Activated CD4-positive, alpha-beta T cell treated with anti-CD3 and anti-CD28 coated beads, Interleukin-2, amount 50 U/mL, for 1 hour (primary cell): ENCODE measurements at places on chromosomes 11 and 22.
A peak's percentile ranks its signal among the peaks of the same experiment; 100 is the strongest.

DNA sequence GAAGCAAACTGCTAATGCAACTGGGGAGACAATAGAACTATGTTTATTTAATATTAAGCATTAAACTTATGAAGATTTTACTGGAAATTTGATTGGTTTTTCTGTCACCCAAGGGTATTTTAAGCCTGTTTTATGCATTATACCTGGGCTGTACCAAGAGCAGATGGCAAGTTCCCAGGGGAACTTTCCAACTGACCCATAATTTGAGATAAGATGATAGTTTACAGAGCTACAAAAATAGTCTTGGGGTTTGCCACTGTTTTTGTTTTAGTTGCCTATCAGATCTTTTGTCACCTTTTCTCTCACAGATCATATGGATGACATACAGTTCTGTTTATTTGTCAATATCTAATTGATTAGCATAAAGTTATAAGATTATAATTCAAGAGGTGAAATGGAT is 43.9 kb downstream of the PDE3B start:
- DNase-seq = no peak

GRCh38 chr11:48055292-48056132 is 75.2 kb downstream of the PTPRJ start:
- DNase-seq = peak; percentile 33

DNA sequence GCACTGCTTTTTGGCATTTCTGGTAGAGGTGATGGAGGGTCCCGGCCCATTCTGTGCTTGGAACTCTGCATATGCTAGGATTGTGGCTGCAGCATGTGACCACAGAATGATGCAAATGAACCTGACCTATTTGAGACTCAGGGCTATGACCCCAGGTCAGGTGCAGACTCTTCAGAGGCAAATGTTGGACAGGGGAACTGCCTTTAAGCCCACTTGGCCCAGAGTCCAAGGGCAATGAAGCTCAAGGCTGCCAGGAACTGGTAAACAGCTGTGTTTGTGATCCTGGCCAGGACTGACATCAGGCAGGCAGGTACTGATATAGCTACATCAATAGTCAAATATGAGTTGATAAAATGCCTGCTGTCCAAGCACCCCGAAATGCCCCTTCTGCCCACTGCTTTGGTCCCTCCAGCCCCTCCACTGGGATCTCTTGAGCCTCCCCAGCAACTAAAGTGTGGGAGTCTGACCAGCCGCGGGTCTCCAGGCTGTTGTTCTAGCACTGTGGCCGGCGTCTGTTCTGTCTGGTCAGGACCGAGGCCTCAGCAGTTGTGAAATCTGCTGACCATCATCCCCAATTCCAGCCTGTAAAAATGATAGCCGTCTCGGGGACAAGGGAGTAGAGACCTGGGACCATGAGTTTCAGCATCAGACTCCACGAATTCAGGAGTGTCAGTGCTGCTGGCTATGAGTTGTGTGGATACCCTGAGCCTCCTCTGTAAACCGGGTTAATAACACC is 82.4 kb upstream of the EIF3D start:
- DNase-seq = no peak

GRCh38 chr11:74366576-74366975 is 31.7 kb downstream of the PGM2L1 start:
- no peak for DNase-seq

DNA sequence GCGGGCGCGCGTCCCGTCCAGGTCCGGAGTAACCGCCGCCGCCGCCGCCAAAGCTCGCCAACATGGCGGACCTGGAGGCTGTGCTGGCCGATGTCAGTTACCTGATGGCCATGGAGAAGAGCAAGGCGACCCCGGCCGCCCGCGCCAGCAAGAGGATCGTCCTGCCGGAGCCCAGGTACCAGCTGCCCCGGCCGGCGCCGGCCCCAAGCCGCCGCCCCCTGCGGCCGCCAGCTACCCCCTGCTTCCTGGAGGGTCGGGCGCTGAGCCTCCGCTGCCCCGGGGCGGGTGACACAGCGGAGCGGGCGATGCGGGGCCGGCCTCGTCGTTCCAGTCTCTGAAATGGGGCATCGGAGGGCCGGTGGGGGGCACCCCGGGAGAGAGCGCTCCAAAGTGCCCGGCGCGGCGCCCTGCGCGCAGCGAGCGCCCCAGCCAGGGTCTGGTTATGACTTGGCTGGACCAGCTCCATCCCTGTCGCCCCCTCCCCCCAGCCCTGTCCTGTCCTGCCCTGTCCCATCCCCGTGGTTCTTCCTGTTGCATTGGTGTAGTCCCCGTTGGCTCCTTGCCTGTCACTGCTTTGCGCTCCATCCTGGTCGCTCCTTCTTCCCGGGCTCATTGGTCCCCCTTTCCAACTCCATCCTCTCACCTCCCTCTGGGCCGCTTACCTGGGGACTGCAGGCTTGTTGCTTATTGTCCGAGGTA is 653 bp downstream of the GRK3 start:
- peak; percentile 3 for DNase-seq

- DNase-seq = no peak
Observed at GRCh38 chr11:60852117-60852981, 3.4 kb downstream of the PTGDR2 start.

DNA sequence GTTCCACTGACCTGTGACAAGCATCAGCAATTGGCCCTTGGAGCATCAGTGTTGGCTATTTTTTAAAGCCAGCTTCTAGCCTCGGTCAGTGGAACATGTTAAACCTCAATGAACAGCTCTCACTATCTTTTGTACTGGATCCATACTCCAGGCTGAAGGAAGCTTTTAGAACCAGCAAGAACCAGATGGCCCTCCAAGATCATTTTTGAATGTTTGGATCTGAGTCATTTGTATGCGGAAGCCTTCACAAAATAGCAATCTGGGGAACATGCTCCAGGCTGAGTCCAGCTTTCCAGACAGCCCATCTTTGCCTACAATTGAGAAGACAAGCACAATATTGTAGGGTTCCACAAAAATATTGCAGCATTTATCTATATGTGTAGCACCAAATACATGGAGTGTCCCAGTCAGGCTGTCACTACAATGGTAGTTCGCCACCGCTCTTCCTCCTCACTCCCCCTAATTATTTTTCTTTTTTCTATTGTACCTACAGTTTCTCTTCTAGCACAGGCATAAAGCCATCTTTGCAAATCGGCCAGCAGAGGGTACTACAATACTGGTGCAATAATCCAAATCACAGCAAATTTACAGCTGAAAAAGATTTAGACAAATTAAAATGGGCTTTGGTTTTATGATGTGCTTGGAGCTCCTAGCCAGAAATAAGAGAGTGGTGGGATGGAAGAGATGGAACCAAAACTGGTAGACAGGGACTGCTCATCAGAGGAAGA is 177.4 kb upstream of the BLID start:
- DNase-seq = no peak

GRCh38 chr22:44180706-44181032 is at the start of gene PARVG:
PARVG (plus strand) TSS chr22:44180925; CDS start chr22:44183330, 2,405 bp downstream.
- peak; percentile 48 for DNase-seq

DNA sequence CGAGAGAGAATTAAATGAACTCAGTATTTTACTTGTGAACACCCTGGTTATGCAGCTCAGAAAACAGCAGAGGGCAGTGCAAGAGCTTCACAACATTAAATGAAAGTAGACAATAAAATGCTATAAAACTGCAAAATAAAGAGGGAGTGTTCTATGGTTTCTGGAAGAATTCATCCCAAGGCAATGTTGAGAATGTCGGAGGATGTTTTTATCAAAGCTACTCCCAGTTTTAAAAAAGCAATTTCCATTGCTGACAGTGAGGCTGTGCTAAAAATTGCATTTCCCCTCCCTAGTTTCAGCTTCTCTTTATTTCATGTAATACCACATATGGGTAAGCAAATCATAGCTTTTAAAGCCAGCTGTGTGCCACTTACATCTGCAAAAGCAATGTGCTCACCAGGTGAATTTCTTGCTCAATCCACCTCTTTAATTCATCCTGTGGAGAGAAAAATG is 296.8 kb downstream of the RAB38 start:
- no peak for DNase-seq

DNA sequence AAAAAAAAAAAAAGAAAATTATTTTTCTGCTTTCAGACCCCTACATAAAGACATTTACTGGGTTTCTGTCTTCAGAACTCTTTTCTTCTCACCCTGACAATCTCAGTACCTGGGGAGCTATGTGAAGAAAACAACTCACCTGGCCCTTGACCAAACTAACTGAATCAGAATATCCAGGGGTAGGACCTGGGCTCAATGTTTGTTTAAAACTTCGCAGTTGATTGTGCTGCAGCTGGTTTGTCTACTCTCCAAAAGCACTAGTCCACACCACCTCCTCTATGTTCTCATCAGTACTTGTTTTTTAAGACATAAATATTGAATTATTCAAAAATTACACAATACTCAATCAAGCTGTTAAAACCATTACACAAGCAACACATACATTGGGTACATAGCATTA is 34.8 kb downstream of the EIF3F start:
- DNase-seq = no peak

- DNase-seq = no peak
Observed at GRCh38 chr11:12032968-12033367, 24.5 kb upstream of the DKK3 start.

GRCh38 chr22:41998361-41999261 is at the start of gene WBP2NL:
WBP2NL (plus strand) TSS chr22:41998788; CDS start chr22:41998819, 31 bp downstream.
- DNase-seq = peak; percentile 84

DNA sequence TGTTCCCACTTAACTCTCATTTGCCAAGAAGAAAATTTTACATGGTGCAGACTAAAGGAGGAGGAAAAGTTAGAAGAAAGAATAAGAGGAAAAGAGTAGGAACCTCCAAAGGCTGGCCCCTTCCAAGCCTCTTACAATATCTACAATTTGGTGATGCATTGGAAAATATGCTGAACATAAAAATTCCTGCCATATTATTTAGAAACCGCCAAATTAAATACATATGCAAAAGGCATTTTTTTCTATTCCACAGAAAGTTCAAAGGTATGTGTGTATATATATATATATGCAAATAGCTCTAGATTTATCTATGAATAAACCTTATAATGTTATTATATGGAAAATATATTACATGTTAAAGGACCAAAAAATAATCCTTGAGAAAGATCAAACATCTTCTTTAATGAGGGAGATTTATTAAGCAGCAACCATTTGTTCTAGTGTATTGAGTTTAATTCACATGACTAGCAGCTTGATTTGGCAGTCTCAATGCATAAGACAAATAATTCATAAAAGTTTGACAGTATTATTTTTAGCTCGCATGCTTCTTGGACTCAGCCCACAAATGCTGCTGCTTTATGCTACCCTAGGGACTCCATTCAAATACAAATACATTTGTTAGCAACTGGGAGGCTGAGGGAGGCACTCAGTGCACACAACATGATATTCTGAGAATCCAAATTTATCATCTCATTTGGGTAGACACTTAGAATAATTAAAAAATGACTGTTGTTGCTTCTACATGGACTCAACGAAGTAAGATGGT is 184.9 kb downstream of the SBF2 start:
- no peak for DNase-seq

DNA sequence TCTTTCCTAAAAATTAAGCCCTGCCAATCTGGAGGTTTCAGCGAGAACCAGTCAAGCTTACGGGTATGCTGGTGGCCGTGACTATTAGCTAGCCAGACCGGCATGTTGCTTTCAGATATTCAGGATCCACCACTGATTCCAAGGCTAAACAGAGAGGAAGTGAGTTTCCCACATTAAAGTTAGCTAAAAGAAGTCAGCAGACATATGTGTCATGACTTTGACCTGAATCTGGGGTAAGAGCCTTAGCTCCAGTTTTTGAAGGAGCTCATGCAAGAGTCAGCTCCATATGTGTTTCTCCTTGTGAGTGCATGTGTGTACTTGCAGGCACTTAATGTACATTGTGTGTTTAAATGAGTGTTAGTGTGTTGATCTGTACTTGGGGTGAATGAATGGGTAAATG is 1.4 kb downstream of the ZFPL1 start:
- DNase-seq = no peak

- no peak for DNase-seq
Observed at GRCh38 chr11:61697078-61697502, 16.9 kb downstream of the DAGLA start.

DNA sequence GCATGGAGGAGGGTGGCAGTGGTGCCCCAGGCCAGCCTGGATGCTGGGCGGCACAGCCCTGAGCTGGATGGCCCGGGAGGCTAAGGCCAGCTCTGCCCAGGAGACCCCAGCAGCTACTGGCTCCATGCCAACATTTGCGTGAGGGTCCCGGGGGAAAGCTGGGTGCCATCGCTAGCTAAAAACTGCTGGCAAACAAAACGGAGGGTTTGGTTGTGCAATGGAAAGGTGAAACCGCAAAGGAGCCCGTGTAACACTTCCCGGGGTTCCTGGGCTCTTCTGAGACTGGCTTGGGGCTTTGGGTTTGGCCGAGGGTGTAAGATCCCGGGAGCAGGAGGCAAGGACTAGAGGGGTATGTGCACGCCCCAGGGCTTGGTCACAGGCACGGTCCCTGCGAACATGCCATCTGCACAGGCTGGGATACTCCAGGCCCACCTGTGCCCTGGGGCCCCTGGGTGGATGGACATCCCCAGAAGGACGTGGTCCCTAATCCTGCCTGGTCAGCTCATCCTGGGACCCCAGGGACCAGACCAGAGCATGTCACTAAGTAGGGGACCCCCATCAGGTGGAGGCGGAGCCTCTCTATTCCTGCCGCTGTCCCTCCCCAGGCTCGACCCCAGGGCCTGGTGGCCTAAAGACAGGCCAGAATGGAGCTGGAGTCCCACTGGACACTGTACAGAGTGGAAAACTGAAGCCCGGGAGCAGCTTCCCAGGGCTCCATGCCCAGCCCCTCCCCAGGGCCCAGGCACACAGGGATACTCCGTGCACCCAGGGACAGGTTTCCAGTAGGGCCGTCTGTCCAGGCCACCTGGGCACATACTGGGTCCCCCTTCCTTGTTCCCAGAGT is 44.6 kb downstream of the IGF2 start:
- no peak for DNase-seq

DNA sequence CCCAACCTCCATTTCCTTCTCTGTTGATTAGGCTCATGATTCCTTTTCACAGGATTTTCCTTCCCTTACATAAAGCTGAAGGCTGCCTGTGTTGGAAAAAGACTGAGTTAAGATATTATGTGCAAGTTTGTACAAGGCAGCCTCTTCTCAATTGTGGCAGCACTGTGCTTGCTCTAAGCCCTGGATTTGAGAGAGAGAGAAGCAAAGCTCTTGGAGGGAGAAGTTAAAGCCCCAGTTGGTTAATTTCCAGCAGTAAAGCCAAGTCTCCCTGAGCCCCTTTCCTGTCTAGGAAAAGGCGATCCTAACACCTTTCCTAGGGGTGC is 128.3 kb upstream of the SESN3 start:
- no peak for DNase-seq

GRCh38 chr11:1303126-1303821 is 6.2 kb downstream of the TOLLIP start:
- no peak for DNase-seq

GRCh38 chr22:39012533-39013511 is 1.2 kb upstream of the APOBEC3C start:
- DNase-seq = no peak

DNA sequence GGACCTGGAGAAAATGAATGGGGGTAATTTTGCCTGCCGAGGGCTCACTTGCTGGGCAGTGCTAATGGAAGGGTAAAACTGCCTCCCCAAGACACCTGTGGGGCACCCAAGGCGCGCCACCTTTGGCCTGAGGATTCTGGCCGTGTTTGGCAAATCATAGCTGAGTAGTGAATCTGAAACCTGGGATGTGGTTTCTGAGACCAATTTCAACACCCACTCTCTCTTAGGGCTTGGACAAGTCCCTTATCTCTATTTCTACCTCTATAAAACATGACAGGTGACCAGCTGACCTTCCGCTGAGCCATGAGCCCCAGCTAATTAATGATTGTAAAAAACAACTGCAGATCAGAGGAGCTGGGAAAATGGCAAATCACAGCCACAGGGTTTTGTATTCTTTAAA is 1.5 kb upstream of the PACSIN3 start:
- no peak for DNase-seq
